ENCODE measurements at places on chromosomes 6 and 20.

- no peak for DNase-seq
Observed at GRCh38 chr6:97423190-97423589, 140.2 kb upstream of the MMS22L start.

- DNase-seq: no peak
Observed at GRCh38 chr6:24080711-24081110, 45.3 kb upstream of the NRSN1 start.

- no peak for DNase-seq
Observed at GRCh38 chr6:123564361-123564760, 72.4 kb downstream of the TRDN start.

- DNase-seq: no peak
Observed at GRCh38 chr6:29924731-29925130, 17.6 kb upstream of the HLA-A start.

GRCh38 chr20:7371518-7372163 lies 568.6 kb downstream of the HAO1 start:
- DNase-seq: no peak

- DNase-seq: peak; percentile 54
Observed at GRCh38 chr6:130293800-130294199, 71.0 kb upstream of the SAMD3 start.

DNA sequence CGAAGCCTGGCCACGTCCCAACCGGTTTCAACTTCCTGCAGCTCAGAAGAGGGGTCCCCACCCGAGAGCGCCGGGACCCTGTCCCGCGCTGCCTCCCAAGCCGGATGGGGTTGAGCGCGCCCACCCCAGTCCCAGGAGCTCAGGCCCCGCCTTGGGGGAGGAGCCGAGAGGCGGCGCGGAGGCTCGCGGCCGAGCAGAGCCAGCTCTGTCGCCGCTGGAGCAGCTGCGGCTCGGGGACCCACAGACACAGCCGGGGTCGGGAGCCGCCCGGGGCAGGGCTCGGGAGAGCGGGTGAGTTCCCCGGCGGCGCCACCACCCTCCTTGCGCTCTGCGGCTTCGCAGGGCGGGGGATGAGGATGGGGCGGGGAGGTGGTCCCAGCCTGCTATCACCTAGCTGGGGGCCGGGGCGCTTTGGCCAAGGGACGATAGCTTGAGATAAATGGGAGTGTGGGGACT lies at the start of gene PPP1R16B:
Gene PPP1R16B, plus strand, starts transcription at position 196 of the 456 bp plus-strand sequence. CDS start 30,229 bp downstream, outside the sequence.
- DNase-seq: peak; percentile 84

GRCh38 chr6:19824058-19824807 lies 12.9 kb upstream of the ID4 start:
- no peak for DNase-seq
